Suprapubic skin (tissue), 4 donors: ENCODE measurements at places on chromosomes 12 and 14.

DNA sequence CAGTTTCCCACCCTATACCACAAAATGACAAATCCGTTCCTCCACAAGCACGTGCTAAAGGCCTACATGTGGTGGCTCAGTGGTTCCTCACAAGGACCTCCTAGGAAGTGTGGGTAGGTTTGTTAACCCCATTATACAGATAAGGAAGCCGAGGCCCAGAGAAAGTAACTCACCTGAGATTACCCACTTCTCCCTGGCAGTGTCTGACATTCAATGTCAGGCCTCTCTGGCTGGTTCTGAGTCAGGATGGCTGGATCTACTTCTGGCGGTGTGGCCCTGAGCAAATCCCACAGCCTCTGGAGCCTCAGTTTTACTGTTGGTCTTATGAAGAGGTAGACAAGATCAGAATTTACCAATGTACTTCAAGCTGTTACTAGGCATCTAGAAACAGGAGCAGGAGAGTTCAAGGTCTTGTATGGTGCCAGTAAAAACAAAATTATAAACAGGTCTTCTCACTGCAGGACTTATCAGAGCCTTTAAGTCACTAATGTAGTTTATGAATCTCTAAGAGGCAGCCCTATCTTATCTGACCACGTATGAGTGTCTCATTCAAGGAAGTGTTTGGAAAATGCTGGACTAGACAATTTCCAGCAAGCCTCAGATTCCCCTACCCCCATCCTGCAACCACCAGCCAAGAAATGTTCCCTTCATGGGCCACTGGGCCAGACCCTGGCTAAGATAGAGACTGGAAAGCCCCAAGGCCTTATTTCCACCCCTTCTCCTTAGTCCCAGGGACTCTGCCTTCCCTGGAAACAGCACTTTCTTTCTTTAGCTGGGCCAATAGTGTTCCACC is 4.2 kb downstream of the HSPB8 start:
- no peak for DNase-seq

GRCh38 chr12:57085999-57086492 is 2.9 kb upstream of the NAB2 start:
- peak; percentile 79 for DNase-seq

- no peak for DNase-seq
Measured at GRCh38 chr12:79063258-79063657, 198.7 kb downstream of the SYT1 start.

DNA sequence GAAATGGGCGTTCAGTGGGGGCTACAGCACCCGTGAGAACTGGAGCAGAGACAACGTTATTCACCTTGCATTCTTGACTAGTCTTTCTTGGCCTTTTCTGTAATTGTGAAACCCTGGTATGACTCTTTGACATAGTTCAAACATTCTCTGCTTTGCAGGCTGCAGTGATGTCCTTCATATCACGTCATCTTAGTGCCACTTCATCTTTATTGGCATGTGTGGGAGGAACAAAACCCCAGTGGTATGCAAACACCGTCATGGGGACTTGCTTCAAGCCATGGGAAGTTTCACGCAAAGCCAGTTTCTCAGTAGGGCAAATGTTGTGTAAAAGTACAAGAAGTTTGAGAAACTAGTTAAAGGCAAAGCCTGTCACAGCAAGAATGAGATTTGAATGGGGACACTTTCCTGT is 20.2 kb upstream of the DUSP16 start:
- DNase-seq: no peak

DNA sequence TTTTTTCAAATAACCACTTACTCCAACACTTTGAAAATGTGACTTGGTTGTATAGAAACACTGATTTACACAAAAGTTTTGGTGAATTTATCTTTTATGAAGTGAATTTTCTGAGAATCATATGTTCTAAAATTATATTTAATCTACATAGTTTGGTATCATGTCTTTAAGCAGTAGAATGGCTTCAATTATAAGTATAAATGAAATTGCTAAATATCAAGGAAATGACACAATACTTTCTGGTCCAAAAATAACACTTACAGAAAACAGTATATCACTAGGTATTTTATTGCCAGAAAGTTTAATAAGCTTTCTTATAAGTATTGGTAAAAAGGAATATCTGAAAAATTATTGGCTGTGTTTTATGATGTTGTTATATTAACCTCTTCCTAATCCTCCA is 90.9 kb downstream of the SRGAP1 start:
- DNase-seq: no peak

DNA sequence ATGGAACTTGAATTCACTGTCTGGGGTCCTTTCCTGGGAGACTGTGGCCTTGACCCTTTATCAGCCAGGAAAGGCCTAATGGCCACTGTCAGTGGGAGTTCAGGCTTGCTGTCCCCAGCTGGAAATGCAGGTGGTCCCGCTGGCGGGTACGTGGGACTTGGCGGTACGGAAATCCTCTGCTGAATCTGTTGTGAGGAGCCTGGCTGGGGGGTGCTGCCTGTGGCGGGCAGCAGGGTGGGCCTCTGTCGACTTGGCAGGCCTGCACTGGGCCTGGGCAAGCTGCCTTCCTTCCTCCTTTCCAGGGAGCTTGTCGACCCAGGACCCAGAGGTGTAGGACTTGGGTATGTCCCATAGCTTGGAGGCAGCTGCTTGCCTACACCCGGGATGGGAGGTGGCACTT is 26.3 kb downstream of the ZFYVE21 start:
- DNase-seq: no peak

DNA sequence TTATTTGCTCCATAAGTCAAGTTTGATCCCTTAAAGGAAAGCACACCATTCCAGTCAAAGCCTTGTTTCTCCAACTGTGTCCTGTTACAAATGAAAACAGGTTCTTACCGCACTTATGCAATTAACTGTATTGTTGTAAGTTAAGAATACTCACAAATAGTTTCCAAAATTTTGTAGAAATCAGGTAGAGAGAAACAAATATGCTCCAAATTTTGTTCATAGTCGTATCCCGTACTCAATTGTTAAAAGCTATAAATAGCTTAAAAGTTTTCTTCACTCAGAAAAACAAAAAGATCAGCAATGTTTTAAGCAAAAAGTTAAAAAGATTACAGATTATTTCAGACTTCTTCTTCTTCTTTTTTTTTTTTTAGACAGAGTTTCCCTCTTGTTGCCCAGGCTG is 4.0 kb upstream of the AACS start:
- no peak for DNase-seq

DNA sequence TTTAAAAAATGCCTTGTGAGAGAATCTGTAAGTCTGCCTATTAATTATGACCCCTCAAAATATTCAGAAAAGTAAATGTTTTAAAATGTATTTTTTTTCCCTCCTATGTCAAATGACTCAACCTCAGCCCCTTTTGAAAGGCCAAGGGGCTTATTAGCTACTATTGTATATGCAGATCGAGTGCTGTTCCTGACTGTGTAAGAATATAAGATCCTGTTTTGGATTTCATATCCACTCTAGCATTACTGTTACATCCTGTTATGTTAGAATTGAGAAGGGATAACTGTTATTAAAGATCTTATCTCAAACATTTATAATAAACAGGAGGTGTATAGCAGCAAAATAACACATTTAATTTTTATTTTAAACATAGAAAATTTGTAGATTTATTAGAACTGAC is 46.6 kb upstream of the TPH2 start:
- no peak for DNase-seq

DNA sequence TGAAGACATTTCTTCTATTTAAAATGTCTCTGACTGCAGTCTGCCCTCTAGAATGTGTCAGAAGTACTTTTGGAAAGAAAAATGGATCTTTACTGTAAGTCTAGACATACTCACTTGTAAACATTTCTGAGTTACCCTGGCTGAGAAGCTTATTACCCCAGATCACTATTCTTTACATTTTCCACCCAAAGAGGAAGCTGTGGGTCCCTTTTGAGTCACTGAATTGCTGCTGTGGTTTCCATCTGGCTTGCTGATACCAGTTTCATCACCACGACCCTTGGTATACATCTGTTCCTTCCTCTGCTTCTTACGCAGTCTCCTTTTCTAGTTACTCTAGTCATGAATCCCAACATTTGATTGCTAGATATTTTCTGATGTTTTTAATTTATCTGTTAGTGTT is 20.2 kb upstream of the CLEC4D start:
- no peak for DNase-seq

DNA sequence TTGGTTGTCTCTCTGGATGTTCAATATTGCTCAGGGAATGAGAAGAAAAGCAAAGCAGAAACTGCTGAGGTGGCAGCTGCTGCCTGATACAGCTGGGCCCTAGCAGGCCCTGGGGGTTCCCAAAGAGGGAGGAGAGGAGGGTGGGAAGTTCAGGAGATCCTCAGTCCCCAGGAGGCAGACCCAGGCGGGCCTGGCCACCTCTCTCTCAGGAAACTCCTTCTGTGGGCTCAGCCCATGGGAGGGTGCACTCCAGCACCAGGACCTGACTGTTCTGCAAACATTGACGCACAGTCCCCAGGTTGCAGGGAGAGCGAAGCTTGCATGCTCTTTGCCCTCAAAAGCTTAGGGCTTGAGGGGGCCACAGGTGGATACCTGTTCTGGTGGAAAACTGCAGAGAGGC is 29.6 kb downstream of the IRF2BPL start:
- no peak for DNase-seq

- DNase-seq: no peak
Measured at GRCh38 chr14:86296173-86296572, 766.2 kb downstream of the FLRT2 start.

DNA sequence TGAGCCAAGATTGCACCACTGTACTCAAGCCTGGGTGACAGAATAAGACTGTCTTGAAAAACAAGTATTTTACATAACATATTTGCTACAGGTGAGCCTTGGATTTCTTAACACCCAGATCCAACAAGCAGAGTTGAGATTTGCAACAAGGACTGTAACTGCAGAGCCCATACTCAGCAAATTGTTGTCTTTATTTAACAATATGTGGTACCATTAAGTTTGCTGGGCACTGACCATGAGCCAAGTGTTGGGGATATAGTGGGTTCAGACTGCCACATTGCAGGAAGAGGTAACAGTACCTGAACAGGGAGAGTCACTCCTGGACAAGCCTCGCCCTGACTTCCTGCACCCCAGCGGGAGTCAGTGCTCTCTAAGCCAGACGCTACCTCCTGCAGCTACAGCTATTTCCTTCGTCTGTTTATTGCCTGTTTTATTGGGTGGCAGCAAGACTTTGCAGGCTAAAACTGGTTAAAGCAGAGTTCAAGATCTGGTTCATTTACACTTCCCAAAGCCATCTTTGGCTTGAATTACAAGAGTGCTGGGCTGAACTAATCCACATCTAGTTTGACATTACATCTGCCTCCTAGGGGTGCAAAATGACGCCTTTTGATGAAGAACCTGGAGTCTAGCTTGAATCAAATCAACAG is 12.5 kb downstream of the AHSA1 start:
- DNase-seq: no peak

DNA sequence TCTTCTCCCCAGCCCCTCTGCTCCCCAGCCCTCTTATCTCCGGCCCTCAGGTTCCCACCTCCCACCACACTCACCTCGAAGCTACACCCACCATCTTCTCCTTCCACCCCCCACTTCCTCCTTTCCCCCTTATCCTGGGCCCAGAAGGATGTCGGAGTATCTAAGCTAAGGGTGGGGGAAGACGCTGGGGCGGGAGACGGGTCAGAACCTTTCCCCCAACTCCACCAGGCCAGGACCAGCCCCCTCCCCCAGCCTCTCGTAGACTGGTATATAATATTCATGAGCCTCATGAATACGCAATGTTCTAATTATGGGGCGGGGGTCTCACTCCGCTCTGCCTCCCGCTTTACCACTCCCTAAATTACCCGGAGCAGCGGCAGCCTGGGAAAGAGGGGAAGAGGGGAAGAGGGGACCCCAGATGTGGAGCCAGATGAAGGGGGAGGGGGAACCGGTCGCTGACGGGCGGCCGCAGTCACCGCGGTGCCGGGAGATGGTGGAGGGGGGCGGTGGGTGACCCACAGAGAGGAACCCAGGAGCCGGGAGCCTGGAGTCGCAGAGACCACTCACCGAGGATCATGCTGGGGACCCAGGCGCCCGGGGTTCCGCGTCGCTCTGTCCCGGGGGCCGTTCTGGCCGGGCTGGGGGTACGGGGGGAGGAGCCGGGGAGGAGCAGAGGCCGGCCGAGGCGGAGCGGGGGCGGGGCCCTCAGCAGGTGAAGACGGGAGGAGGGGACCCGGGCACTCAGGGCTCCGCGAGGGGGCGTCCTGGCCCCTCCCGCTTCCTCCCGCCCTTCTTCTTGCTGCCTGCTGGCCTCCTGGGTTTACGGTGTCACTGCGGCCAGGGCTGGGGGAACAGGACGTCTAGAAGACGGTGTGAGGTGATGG is 6.4 kb upstream of the ZNF385A start:
- no peak for DNase-seq

DNA sequence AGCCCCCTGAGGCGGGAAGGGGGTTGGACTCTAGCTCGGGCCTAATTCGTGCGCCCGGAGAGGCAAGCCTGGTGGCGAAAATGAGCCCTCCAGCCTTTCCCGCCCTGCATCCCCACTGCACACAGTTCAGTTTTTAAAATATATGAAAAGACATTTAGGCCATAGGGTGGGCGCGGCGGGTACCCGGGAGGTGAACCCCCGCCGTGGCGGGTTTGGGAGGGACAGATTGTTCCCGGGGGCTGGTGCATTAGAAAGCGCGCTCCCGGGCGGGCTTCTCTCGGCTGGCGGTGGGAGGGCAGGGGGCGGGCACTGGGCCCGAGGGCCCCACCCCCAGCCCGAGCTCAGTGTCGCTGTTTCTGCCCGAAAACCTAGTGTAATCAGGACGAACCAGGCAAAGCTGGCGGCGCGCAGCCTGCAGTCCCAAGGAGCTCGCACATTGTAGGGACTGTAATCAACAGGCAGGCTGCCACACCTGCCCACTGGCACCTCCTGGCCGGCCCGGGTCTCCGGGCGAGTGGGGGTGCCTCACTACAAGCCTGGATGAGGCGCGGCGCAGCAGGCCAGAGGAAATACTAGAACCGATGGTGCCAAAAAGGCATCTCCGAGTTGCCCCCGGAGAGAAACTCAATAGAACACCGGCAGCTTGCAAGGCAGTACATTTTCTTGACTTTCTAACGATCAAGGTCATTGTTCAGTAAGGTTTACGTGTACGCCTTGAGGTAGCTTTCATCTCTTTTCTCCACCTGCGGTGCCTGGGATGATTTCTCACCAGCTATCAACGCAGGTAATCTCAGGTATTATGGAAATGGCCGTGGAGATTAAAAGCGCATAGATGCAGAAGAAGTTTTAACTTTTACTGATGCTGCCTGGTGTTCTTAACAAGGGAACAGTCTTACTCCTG is 764 bp upstream of the SPTB start:
- DNase-seq: peak; percentile 60

- no peak for DNase-seq
Measured at GRCh38 chr12:120019197-120019596, 30.2 kb downstream of the BICDL1 start.

GRCh38 chr14:104515811-104516780 is 63.5 kb upstream of the C14orf180 start:
- DNase-seq: no peak
